ENCODE measurements at places on chromosomes 1 and 21. TPM values are rescaled to one million over a fixed set of nuclear protein-coding genes. Genes with fewer than 3 reads are reported as not detected.

GRCh38 chr1:160821627-160822026 lies 25.7 kb downstream of the LY9 start:
- DNase-seq = no peak

DNA sequence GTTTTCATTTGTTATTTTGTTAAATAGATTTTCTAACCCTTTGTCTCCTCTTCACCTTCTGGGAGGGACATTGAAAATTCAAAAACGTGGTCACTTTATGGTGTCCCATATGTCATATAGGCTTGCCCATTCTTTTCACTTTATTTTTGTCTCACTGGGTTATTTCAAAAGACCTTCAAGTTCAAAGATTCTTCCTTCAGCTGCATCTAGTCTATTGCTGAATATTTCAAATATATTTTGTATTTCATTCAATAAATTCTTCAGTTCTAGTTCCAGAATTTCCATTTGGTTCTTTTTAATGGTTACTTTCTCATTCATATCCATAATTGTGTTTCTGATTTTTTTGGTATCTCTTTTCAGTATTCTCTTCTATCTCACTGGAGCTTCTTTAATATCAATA lies 11.6 kb upstream of the KCTD3 start:
- no peak for DNase-seq

- peak; percentile 54 for DNase-seq
Measured at GRCh38 chr1:176073524-176074157, 133.4 kb downstream of the COP1 start.

DNA sequence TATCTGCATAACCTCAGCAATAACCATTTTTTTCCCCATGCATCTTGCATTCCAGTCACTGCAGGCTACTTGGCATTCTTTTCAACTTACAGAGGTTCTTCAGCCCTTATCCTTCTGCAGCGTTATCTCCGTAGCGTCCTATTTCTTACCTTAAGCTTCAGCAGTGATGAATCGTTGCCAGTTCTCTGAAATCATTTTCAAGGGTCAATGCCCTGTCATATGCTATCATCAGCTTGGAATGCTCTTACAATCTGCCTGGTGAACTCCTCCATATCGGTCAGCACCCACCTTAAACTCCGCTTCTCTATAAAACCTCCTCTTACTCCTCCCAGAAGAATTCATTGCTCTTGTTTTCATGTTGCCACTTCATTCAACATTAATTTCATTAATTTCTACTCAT lies 105.1 kb upstream of the DPH5 start:
- no peak for DNase-seq

- no peak for DNase-seq
Measured at GRCh38 chr1:182527680-182528079, 61.4 kb downstream of the RNASEL start.

- no peak for DNase-seq
Measured at GRCh38 chr1:181497870-181498269, 14.6 kb downstream of the CACNA1E start.

DNA sequence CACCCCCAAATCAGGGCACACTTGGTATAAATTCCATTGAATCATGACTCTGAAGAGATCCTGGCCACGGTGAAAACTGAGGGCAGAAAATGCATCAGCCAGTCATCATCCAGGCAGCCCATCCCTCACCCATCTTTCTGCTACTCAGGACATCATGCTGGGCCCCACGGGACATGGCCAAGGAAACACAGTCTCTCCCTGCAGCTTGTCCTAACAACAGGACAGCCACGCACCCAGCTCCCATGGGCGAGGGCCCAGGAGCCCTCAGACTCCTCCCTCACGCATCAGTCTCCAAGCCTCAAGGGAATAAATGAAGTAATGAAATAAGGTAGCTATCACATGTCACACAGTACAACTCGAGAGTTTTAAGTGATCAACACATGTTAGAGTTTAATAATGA lies 37.8 kb downstream of the ELK4 start:
- no peak for DNase-seq

DNA sequence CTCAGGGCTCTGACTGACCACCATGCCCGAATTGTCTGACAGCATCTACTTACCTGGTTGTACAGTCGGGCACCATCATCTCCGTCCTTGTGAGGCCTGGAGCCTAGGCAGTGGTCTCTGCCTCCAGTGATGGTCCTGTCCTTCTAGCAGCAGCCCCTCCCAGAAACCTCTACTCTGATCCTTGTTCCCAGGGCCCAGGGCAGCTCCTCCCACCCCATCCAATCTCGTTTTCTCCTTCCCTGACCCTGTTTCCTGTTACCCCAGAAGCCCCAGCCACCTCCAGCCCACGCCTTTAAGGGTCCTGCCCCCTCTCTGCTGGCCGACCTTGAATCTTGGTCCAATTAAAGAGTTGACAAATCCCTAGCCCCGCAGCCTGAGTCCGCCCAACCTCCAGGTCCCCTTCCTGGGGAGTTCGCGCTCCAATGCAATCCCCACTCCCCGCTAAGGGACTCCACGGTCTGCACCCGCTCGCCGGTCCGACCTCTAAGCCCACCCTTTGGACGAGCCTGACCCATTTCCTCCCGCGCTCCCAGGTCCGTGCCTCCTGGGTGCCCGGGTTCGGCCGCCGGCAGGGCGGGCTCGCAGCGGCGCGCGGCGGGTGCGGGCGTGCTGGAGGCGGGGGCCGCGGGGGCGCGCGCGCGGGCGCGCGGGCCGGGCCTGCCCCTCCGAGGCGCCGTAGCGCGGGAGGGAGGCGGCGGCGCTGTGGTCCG lies at the start of gene B4GALT2:
TSS of gene B4GALT2 (plus strand) at position 660 of the 710 bp plus-strand sequence. CDS start 1,951 bp downstream, outside the sequence.
- peak; percentile 48 for DNase-seq

- DNase-seq = peak; percentile 71
Measured at GRCh38 chr21:25639551-25640201, 618 bp downstream of the JAM2 start.

- DNase-seq = no peak
Measured at GRCh38 chr21:36567216-36567885, 87.4 kb upstream of the CLDN14 start.

DNA sequence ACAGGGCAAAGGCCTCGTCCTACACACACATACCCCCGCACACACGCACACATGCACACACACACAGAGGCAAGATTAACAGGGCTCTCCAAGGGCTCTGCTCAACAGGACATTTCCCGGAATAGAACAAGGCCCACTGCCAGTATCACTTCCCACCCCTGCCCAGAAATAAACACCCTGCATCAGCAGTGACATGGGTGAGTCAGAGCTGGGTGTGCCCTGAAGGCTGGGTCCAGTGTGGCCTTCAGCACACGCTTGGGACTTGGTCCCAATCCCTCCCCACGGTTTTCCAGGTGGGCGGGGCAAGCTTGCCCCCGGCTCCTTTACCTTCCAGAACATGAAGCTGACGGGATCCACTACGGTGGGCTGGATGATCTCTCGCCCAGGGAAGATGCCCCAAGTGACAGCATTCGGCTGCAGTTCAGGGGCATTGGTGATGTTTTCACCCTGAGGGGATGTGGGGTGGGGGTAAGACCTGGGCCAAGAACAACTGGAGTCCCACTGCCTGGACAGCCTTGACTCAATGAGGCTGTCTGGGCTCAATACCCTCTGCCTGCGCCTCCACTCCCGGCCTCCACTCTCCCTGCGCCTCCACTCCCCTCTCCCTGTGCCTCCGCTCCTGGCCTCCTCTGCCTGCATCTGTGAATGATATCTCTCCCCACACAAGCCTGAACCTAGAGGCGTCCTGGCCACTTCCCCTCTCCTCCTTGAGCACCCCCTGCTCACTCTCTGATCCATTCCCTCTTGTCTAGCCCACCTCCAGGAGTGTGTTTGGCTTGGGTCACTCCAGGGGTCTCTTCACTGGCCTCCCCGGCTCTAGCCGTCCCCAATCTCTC lies 14.7 kb downstream of the MTHFR start:
- peak; percentile 70 for DNase-seq

DNA sequence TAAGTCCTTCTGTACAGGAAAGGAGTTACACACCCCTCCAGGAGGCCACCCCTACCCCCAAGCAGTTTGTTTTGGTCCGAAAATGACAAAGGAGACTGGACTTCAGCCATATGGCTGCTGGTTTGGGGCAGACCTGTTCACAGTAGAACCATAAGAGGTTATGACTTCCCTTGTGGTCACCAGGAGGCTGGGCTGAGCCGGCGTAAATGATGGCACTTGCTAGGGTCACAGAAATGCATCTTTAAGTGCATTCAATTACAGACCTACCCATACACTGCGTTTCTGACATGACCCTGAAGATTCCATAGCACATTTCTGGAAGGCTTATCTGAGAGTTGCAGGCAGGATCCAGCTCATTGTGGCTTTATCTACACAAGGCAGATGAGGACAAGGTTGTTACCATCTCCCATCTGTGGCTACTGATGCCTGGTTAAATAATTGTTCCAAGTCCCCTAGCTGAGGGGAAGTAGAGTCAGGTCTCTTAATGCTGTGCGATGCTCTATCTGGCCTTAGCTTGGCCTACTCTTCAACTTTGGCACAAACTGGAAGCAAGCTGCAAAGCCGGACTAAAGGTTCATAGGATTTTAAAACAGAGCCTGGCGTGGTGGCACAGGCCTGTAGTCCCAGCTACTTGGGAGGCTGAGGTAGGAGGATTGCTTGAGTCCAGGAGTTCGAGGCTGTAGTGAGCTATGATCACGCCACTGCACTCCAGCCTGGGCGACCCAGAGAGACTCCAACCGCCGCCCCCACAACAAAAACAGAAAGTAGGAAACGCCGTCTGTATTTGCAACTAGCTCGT lies 1.7 kb upstream of the TRIM67 start:
- no peak for DNase-seq

DNA sequence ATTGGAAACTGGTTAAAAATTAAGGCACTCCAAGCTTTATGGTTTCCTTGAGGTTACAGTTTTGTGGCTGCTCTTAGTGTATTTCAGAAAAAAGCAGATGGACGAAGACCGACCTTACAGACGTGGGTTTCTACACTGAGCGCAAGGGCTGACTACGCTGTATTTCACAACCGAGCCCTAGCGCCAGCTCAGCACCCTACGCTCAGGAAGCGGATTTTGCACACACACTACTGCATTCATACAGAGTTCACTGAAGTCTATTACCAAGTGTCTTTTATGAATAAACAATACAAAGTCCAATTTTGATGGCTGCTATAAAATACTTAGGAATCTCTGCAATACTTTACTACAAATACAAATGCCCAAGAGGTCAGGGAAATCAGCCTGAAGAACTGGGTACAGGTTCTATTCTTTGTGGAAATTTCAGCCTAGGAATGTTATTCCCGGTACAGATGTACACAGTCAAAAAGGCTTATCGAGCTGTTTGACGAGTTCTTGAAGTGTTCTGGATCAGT lies 23.8 kb downstream of the PTTG1IP start:
- DNase-seq = no peak

DNA sequence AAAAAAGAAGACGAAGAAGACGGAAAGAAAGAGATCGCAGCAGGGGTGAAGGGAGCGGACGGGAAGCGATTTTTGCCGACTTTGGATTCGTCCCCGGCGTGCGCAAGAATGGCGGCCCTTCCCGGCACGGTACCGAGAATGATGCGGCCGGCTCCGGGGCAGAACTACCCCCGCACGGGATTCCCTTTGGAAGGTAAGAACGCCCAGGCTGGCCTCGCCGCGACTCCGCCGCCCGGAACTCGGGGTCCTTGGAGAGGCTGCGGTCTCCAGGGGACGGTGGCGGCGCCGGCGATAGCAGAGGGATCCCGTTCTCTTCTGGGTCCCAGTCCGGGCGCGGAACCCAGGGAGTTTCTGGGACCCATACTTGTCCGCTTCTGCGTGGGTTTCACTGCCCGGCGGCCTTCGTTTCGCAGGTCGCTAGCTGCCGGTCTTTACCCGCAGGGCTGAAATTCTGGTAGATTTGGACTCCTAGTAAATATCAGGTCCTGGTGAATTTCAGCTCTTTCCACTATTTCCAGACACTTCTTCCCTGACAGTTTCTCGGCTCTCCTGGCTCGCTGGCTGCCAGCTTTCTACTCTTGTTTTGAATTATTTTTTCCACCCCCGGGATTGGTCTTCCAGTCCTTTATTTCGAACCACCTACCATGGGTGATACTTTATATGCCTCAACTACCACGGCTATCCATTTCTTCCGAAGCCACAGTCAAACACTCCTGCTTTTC lies 1.0 kb downstream of the PAX7 start:
- DNase-seq = no peak

- no peak for DNase-seq
Measured at GRCh38 chr1:230778916-230779590, 31.9 kb downstream of the CAPN9 start.

DNA sequence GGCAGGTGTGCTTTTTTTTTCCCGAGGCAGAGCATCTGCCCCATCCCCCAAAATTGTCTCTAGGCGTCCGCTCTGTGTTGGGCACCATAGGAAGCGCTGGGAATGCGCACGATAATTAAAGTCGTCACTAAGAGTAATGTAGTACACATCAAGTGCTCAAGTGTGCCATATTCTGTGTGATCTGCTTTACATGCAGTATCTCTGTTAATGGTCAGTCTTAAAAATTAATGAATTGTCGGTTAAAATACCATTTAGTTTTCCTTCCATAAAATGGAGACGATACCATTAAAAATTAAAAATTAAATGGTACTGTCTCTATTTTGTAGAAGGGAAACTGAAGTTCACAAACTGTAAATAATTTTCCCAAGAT lies 544 bp upstream of the CCT8 start:
- DNase-seq = no peak

DNA sequence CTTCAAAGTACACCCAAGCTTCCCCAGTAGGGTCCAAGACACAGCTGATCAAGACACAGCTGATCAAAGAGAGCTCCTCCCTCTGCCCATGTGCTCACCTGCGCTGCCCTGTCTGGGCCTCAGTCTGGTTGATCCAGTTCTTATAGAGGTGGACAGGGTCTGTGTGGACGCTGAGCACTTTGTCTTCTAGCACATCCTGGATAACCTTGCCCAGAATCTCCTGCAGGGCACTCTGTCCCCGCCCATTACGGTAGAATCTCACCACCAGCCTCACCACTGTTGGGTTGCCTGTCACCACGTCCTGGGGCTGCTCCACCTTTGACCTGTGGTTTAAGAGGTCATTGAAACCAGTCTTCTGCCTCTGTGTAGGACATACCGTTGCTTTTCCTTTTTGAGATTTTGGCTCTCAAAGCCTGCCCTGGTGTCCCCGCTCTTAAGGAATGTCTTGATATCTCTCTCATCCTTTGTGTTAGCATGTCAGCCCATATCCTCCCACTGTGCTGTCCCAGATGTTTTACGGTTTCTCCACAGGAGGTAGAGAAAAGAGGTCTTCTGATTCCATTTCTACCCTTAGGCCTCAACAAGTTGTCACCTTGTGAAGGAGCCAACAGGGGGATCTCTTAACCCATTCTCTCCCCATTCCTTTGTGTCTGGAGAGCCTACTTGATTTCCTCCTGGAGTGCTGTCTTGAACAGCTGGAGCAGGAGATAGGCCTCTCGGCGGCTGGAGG lies 33.5 kb downstream of the IQGAP3 start:
- DNase-seq = no peak

- no peak for DNase-seq
Measured at GRCh38 chr21:27569831-27570230, 602.9 kb upstream of the ADAMTS5 start.

The KCNK2 gene
- polyA plus RNA-seq = 0.20 TPM

The MLLT11 gene
- 20.6 TPM for polyA plus RNA-seq

The HSPA6 gene
- polyA plus RNA-seq = 1.1 TPM

The SLC9A1 gene
- polyA plus RNA-seq = 21.0 TPM

The EXTL1 gene
- polyA plus RNA-seq = 0.78 TPM

The HES3 gene
- polyA plus RNA-seq = not detected

The SLAMF7 gene
- polyA plus RNA-seq = 1.0 TPM

The HCRTR1 gene
- 0.24 TPM for polyA plus RNA-seq

The PLA2G2C gene
- polyA plus RNA-seq = 0.06 TPM

All from left lung (tissue), 14 donors.